Heart left ventricle (tissue), 16 donors: ENCODE measurements at places on chromosomes 1 and 21. TPM values are rescaled to one million over a fixed set of nuclear protein-coding genes. Genes with fewer than 3 reads are reported as not detected.

- no peak for DNase-seq
These were observed 3.9 kb upstream of the SYNC start for GRCh38 chr1:32706491-32706890.

GRCh38 chr1:46203738-46204405 is 738 bp downstream of the LURAP1 start:
- no peak for DNase-seq

The ECM1 gene
- total RNA-seq = 28.4 TPM

The TRIM67 gene
- 0.12 TPM for total RNA-seq

- no peak for DNase-seq
These were observed 19.5 kb upstream of the SUCO start for GRCh38 chr1:172513479-172513878.
